ENCODE measurements at places on chromosomes 13 and 19.
A peak's percentile ranks its signal among the peaks of the same experiment; 100 is the strongest.

- DNase-seq: no peak
Observed at GRCh38 chr13:44293374-44293773, 80.2 kb upstream of the SERP2 start.

GRCh38 chr19:48745208-48745995 lies 1.3 kb downstream of the IZUMO1 start:
- DNase-seq: peak; percentile 62

DNA sequence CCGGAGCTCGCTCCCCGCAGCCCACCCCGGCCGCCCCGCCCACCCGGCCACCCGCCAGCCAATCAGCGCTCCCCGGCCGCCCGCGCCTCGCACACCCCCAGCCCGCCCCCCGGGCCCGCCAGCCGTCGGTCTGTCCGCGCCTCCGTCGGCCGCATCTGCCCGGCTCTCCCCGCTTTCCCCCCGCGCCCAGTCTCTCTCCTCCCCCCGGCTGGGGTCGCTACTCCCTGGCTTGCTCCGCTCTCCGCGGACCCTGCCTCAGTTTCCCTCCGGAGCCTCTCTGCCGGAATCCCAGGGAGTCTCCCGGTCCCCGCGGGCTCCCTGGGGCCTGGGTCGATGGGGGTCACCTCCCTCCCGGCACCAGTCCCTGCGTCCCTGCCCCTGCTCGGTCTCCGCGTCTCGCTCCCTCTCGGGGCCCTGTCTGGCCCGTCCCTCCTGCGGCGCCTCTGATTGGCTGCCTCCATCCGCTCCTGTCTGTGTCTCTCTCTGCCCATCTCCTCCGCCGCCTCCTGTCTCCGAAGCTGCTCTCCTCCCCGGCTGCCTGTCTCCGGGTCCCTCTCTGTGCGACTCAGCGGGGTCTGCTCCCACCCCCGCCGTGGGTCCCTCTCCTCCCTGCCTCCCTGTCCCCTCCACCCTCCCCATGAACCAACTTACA lies 484 bp downstream of the IL11 start:
- peak; percentile 46 for DNase-seq

DNA sequence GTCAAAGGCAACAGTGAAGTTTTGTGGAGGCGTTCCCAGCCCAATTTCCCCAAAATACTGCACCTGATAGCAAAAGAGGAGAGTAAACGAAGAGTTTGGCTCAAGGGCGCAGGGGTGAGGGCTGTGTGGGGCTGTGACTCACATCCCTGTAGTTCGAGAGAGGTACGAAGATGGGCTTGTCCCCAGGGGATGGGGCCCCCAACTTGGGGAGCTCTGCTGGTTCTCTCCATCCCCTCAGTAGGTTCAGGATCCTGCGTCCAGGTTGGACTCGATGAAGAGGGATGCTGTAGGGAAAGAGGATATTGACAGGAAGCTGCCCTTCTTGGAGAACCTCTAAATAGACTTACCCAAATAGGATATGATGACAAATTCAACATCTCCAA lies 3.4 kb downstream of the NAPSA start:
- no peak for DNase-seq

DNA sequence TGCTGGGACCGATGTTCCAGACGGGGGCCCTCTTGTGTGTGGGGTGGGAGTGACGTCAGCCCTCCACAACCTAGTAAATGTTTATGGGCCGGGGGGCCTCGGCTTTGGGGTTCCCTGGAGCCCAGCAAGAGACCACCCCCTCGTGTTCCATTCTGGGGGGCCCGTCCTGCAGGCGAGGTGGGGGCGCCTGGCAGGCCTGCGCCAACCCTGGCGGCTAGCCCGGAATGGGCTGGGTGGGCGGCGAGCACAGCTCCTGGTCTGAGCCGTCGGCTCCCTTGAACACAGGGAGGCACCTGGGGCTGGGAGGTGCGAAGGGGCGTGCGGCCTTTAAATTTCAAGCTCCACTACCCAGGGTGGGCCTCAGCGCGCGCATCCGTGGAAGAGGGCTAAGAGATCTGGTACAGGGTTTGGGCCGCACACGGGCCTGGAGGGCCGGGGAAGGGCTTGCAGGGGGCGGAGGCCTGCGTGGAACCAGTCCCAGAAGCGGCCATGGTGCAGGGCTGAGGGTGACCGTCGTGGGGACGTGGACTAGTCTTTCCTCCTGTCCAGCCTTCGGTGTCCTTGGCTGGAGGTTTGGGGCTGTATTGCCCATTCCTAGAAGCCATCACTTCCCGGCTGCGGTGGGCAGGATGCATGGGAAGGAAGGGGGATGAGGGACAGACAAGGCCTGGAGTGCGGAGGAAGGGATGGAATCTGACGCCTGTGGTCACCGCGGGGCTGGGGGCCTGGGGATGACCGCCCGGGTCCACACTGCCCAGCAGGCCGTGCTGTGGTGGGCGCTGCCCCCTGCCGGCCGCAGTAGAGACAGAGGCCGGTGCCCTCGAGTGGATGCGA lies 11.4 kb downstream of the NDUFA11 start:
- DNase-seq: peak; percentile 56

DNA sequence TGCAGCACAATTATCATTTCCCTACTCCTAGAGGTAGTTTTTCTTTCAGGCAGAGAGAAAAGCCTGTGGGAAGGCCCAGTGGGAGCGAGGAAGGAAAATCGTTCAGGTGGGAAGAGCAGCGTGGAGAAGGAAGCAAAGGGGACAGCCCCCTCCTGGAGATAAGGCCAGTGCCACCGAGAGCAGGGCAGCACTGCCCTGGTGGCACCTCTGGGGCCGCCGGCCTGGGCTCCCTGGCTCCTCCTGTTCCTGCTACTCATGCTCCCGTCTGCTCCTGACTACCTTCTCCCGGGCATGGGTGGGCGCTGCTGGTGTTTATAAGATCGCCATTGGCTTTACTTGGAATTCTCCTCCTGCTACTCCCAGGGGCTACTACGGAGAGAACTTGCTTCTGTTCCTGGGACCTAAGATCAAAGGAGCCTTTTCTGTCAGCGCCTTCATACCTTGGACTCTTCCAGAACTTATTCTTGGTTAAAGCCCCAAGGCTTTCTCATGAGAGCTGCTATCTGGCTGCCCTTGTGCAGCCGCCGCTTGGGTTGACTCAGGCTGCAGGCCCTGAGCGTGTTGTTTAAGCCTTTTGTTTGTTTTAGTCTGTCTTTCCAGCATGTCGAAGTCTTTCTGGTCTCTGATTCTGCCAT lies 3.7 kb upstream of the FLT1 start:
- DNase-seq: no peak

- no peak for DNase-seq
Observed at GRCh38 chr19:29530540-29531457, 5.0 kb downstream of the VSTM2B start.

GRCh38 chr13:23637829-23638228 lies 67.6 kb downstream of the TNFRSF19 start:
- DNase-seq: no peak

GRCh38 chr13:99257291-99257690 lies 888 bp downstream of the GPR18 start:
- no peak for DNase-seq
